A172 (cell line): ENCODE measurements at places on chromosomes 7 and 10.

DNA sequence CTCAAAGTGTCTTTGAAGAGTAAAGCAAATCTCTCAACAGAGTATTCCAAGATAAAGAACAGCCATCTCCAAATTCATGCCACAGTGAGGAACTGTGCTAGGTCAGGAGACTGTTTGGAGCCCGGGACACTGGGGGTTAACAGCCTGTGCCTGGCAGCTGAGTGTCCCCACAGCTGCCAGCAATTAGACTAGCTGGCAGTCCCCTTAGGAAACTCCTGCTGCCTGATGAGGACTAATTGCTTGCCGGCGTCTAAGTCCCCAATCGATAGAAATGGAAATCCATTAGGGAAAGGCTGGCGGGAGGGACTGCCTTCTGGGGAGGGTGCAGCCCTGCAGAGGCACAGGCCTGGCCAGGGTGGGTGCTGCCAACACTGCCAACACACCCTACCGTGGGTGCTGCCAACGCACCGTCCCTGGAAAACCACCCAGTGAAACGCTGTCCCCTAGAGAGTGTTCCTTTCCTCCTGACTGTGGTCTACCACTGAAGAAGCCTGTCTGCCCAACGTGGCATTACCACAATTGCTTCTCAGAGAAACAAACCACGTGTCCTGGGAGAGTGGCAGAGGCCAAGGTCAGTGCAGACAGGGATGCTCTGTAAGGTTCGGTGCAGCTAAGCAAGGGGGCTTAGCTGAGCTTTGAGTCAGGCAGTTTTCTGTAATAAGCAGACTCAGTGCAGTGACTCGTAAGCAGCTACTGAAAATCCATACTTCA lies 60.8 kb downstream of the XRCC2 start:
- no peak for DNase-seq

- no peak for DNase-seq
Measured at GRCh38 chr10:132538031-132538789, 623 bp downstream of the INPP5A start.

- DNase-seq = peak; percentile 52
Measured at GRCh38 chr7:144830811-144831210, 5.0 kb downstream of the TPK1 start.

- no peak for DNase-seq
Measured at GRCh38 chr10:87617503-87617902, 42.2 kb upstream of the PAPSS2 start.

DNA sequence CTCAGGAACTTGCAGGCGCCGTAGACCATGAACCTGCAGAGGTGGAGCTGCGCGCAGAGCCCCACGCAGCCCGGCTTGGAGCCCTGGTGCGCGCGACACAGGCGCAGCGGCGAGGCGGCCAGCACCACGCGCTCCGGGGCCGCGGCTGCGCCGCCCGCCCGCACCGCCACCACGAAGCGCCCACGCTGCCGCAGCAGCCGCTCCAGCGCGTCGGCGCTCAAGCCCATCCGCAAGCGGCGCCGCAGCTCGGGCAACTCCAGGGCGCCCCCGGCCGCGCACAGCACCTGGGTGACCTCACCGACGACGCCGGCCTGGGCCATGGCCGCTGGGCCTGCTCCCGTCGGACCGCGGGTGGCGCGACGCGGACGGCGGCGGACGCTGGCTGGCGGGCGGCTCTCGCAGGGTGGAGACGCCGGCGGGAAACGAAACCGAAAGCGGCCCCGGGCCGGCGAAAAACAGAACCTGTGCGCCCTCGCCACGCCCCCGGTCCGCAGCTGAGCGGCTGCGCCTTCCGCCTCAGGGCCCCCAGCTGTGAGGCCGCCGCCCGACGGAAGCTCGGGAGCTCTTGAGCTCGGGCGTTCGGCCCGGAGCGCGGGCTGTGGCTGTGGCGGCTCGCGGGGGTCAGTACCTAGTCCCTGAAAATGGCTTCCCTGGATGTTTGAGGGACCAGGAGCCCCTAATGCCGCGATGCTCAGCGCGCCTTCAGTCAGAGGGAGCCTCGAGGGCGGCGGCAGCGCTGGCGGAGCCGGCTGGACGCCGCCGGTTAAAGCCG lies at the start of gene PARP12:
PARP12 (minus strand) TSS at position 424 of the 772 bp plus-strand sequence; CDS start at position 320, 104 bp downstream.
- peak; percentile 54 for DNase-seq

DNA sequence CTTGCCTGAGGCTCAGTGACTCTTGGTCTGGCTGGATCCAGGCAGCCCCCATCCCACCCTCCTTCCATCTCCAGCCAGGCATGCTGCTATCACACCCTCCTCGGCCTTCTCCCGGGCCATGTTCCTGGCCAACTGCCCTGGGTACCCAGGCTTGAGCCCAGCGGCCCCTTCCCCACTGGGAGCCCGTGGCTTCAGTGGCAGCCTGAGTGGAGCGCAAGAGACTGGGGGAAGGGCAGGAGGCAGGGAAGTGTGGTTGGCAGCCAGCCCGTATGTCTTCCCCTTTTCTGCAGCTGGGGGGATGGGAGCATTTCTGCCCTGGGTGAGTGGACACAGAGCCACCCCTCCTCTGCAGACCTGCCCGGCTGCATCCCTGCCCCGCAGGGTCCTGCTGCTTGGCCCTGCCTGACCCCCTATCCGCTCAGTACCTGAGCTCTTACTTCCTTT lies 148.5 kb downstream of the ARHGAP22 start:
- DNase-seq = no peak

DNA sequence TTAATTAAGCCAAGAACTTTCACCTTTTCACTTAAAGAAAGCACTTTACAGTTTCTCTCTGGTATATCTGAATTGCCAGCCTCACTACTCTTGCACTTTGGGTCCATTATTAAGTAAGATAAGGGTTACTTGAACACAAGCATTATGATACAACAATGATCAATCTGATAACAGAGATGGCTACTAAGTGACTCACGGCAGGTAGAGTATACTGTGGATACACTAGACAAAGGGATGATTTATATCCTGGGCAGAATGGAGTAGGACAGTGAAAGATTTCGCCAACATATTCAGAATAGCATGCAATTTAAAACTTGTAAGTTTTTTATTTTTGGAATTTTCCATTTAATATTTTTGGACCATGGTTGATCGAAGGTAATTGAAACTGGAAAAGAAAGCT lies 34.3 kb upstream of the ITGB8 start:
- peak; percentile 46 for DNase-seq

GRCh38 chr10:10798102-10798863 lies 219.4 kb upstream of the CELF2 start:
- no peak for DNase-seq

DNA sequence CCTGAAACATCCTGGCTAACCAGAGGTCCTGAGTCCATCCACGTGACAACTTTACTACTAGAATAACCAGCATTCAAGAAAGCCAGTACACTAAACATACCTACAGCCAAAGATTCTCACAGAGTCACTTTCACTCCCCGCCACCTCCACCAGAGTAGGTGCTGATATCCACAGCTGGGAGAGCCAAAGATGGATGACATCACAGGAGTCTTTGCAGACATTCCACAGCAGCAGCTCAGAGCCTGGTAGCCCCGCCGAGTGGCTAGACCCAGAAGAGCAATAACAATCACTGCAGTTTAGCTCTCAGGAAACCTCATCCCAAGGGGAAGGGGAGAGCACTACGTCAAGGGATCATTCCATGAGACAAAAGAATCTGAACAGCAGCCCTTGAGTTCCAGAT lies 13.5 kb upstream of the ADAM22 start:
- no peak for DNase-seq

- DNase-seq = no peak
Measured at GRCh38 chr7:140686921-140687320, 9.6 kb upstream of the NDUFB2 start.

DNA sequence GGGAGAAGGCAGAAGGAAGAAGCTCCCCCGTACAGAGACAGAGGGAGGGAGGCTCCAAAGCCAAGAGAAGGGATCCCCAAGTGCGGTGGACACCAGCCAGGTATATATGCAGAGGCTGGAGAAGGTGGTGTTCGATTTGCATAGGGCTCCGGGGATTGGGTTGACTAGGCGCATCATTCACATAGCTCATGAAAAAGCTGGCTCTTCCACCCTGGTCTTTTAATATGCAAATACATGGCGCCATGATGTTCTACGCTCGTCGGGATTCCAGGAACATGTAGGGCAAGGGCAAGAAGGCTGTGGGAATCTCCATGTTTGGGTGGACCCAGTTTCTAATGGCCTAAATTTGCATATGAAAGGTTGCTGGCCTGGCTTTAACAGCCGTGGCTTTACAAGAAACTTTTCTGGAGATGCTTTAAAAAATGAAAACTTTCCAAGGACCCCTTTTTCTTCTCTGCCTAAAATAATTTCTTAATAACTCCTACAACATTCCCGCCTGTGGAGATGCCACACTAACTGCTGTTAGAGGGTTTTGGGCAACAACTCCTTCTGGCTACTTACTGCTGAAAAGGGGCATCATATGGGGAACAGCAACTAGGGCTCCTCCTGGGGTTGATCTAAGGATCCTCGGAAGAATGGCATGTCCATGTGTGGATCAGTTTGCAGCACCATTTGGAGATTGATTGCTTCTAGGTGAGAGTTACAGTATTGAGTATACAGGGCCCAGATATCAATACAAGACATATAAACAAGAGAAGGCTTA lies 28.3 kb downstream of the C1GALT1 start:
- DNase-seq = no peak

GRCh38 chr7:6648815-6649104 lies 11.6 kb downstream of the ZNF316 start:
- no peak for DNase-seq

GRCh38 chr10:14425034-14425433 lies 94.3 kb upstream of the FRMD4A start:
- DNase-seq = no peak

DNA sequence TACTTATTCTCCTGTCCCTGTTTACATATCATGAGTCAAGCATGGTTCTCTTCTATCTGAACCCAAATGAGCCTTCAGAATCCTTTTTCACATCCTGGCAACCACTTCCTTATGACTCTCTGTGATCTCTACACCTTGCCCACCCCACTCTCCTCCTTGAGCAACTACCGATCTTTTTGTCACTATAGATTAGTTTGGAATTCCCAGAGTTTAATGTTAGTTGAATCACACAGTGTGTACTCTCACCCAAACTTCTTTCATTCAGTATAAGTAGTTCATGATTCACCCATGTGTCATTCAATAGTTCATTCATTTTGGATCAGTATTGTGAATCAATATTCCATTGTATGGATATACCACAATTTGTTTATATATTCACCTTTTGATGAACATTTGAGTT lies 55.3 kb downstream of the TFAM start:
- no peak for DNase-seq

DNA sequence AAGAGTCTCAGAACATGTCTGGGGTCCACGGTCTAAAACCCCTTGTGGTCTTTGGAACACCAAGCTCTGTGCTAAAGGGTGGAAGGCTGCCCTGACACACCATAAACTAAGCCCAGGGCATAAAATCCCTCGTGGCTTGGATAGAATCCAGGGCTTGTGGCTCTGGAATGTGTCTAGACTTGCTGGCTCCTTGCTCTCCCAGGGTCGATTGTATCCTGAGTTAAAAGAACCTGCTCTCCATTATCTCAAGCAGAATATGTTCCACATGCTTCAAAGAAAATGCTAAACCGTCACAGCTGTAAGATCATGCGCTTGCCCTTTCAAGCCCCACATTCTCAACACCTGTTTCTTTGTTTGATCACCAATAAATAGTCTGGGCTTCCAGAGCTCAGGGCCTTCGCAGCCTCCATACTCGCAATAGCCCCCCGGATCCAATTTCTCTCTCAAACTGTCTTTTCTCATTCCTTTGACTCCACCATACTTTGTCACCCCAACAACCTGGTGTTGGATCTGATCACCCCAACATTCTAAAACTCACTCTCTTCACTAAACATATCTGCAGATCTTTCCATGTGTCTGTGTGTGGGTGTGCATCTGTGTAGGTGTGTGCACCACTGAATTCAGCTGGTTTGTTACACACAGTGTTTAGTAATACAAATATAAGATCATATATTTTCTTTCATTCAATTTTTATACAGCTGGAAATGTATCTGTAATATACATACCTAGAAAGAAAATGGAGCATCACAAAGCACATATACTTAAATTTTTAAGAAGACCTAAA lies 238.5 kb downstream of the ZMYND11 start:
- peak; percentile 76 for DNase-seq

- DNase-seq = no peak
Measured at GRCh38 chr10:121536310-121536913, 61.8 kb downstream of the FGFR2 start.

DNA sequence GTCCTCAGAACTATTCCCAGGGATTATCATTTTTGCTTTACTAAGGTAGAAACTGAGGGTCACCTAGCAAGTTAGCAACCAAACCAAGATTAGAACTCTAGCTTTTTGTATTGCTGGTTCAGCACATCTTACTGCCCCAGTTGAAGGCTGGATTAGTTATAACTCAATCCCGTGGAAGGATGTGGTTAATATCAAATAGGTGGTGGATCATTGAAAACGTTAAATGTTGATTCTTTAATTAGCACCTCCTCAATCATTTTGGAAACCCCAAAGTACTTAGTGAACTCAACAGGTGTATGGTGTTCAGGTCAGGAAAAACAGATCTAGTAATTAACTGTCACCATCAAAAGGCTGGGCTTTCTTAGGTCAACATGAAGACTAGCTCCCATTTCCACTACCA lies 152.4 kb downstream of the ARID5B start:
- no peak for DNase-seq

DNA sequence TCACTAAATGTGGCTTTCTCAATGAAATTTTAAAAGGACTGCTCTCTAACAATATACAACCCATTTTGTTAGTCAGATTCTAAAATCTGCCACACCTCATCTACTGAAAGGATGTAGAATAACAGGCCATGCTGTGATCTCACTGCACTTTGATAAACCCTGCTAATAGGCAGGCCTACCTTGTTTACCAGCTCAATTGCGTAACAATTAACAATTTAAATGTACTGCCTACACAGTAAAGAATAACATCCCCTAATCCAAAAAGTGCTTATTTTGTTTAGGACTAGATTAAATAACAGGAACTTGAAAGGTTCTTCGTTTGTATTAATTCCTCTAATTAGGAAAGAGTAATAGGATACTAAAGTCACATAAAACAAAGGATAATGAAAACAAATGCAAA lies 4.5 kb downstream of the SRI start:
- no peak for DNase-seq

DNA sequence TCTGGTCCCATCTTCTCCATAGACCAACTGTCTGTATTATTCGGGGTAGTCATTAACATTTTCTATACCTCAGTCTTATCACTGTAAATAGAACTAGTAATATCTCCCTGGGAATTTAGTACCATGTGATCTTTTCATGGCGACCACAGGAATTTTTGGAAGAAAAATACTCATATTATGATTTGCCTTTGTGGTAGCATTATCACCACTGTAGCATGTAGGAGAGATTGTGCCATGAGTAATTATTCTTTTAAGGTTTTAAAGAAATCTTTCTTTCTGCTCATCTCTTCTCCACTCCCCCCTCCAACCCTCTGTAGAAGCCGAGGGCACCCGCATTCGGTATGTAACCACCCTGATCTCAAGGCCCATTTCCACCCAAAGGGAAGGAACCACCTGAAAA lies 25.0 kb downstream of the ZNF365 start:
- DNase-seq = peak; percentile 67

DNA sequence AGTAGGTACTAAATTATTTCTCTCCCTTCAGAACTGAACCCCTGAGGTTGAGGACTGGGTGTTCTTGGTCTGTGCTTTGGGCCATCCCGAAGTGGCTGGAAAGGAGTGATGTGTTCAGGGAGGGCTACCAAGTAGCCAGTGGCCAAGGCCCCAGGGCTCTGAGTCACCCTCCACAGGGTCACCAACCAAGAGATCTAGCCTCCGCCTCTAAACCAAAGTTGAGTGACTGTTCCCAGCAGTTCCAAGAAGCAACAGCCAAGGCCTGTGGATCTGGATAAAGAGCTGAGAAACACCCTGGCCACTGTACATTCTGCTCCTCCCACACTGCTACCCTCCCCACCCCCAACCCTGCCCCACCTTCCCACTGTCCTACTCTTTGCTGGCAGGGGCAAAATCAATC lies 35.5 kb upstream of the KCNMA1 start:
- peak; percentile 56 for DNase-seq
